ENCODE measurements at places on chromosomes 12 and 14. TPM values are rescaled to one million over a fixed set of nuclear protein-coding genes. Genes with fewer than 3 reads are reported as not detected.

The GLIPR1L1 gene
- not detected for total RNA-seq

The ATP23 gene
- total RNA-seq, result 4.9 TPM

The TAS2R7 gene
- not detected for total RNA-seq

The RNF212B gene
- not detected for total RNA-seq

The CCDC184 gene
- total RNA-seq, result 3.3 TPM

The C12orf50 gene
- not detected for total RNA-seq

The HCAR1 gene
- not detected for total RNA-seq

The ADCY4 gene
- total RNA-seq, result not detected

The PARP11 gene
- 1.4 TPM for total RNA-seq

The CCDC196 gene
- not detected for total RNA-seq

The TSHR gene
- not detected for total RNA-seq

The MMP17 gene
- total RNA-seq, result 10.1 TPM

The MED13L gene
- 23.7 TPM for total RNA-seq

The NUBPL gene
- 9.4 TPM for total RNA-seq

The COX8C gene
- not detected for total RNA-seq

The POTEM gene
- total RNA-seq, result not detected

The CLMN gene
- 6.6 TPM for total RNA-seq

The LYZ gene
- 0.45 TPM for total RNA-seq

The NOVA1 gene
- 3.8 TPM for total RNA-seq
